Cerebellum (tissue), 4 donors: ENCODE measurements at places on chromosomes 1 and 21. TPM values are rescaled to one million over a fixed set of nuclear protein-coding genes. Genes with fewer than 3 reads are reported as not detected.
A peak's percentile ranks its signal among the peaks of the same experiment; 100 is the strongest.

- no peak for DNase-seq
Measured at GRCh38 chr1:4573526-4573925, 80.9 kb upstream of the AJAP1 start.

DNA sequence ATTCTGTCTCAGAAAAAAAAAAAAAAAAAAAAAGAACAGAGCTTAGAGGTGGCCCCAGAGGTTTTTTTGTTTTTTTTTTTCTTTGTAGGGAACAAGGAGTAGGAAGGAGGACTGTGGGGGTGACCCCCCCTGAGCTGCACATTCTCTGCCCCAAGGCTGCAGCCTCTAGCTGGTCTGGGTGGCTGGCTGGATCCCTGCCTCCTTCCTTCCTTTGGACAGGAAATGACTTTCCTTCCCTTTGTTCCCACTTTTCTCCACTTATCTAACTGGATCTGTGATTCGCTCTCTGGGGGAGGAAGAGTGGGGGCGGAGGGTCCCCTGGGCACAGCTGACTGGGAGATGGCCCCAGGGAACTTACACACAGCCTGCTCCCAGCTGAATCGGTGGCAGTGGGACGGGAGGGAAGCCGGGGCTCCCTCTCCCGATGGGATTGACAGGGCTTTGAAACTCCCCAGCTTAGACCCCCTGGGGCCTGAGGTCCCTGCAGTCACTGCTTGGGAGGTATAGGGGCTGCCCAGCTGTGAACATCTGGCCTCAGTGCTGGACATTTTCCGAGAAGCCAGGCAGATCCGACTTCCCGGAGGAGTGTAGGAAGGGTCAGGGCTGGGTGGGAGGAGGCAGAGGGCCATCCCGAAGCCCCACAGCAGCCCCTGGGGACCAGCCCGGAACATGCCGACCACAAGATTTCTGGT is 2.1 kb downstream of the FBLIM1 start:
- no peak for DNase-seq

DNA sequence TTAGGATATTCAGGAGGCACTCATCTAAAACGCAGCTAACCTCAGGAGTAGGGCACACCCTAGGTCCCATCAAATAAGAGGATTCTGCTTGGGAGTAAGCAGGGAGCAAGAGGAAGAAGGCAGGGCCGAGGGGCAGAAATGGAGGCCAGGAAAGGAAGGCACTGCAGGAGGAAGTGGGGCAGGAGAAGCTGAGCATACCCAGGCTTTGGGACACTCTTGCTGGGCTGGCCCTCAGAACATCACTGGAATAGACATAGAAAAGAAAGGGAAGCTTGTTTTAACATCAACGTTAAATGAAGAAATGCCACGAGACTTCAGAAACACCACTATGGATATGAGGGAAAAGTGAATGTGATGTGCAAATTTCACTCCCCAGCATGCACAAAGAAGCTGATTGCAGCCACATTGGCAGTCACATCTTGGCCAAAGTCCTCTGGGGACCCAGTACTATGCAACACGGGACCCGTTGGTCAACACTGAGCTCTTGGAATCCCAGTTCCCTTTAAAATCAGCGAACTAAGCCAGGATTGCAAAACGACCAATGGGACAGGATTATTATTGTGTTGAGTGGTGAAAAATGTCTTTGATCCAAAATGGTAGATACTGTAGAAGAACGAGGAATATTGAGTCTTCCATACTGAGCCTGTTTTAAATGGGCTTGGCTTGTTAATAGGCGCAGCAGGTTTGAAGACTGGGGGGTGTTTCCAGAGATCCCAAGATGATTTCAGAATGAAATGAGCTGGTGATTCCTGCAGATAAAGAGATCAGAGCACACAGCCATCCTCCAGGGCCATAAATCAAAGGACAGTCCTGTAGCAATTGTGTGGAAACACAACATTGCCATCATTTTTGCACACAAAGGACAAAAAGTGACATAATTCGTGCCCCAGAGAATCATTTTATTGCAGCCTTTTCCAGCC is 152.4 kb downstream of the TOMM20 start:
- no peak for DNase-seq

DNA sequence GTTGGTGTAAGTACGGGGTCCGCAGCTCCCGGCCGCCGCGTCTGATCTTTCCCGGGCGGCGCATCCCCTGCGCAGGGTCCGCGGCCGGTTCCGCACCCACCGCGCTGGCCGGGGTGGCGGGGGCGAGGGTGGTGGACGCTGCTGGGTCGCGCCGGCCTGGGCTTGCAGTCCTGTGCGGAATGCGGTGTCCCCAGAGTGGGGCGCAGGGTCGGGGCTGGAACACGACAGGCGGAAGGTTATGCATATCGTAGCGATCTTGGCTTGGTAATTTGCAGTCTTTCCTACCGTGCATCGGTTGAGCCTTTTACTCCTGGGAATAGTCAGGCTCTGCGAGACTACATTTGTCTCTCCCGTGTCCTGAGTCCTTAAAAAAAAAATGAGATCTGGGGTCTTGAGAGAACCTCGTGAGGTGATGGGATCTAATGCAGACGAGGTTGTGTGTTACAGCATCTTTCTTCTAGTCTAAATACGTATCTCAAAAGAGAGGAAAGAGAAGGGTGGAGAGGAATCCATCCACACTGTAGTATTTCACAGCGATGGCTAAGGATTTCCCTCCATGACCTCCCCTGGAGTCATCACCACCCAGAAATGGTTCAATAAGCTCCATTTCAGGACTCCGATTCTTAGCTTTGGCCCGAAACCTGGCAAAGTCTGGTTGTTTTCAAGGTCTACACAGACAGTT is 572 bp downstream of the ATP1B1 start:
- no peak for DNase-seq

DNA sequence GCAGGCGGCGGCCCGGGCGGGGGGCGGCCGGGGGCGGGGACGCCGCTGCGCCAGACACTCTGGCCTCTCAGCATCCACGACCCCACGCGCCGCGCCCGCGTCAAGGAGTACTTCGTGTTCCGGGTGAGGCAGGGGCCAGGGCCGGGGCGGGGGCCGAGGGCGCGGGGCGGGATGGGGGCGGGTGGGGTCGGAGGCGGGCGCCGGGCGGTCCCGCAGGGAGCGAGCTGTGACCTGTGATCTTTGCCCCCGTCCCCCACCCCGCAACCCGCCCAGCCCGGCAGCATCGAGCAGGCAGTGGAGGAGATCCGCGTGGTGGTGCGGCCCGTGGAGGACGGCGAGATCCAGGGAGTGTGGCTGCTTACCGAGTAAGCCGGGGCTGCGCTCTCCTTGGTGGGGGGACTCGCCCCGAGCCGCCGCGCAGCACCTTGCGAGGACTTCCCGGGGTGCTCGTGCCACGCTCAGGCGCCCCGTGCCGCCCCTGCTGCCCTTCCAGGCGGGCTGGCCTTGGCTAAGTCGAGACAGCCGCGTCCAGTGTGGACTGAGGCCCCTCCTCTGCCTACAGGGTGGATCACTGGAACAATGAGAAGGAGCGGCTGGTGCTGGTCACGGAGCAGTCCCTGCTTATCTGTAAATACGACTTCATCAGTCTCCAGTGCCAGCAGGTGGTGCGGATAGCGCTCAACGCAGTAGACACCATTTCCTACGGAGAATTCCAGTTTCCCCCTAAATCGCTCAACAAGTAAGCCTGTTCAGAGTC is 514 bp downstream of the TPRG1L start:
- DNase-seq = peak; percentile 21

GRCh38 chr1:195158091-195158490 is 1450.1 kb downstream of the KCNT2 start:
- no peak for DNase-seq

GRCh38 chr1:168835176-168835575 is 106.2 kb upstream of the DPT start:
- no peak for DNase-seq

- DNase-seq = no peak
Measured at GRCh38 chr1:67735806-67736627, 51.0 kb downstream of the GADD45A start.

GRCh38 chr1:67789551-67789950 is 43.7 kb downstream of the GNG12 start:
- DNase-seq = no peak

- DNase-seq = no peak
Measured at GRCh38 chr1:72283022-72283306, 625 bp upstream of the NEGR1 start.

GRCh38 chr1:109509176-109510134 is at the start of gene AMIGO1:
AMIGO1 (minus strand) TSS chr1:109509727; CDS start chr1:109508912, 815 bp downstream.
- DNase-seq = peak; percentile 87

- DNase-seq = no peak
Measured at GRCh38 chr1:39987869-39988268, 32.9 kb downstream of the MFSD2A start.

DNA sequence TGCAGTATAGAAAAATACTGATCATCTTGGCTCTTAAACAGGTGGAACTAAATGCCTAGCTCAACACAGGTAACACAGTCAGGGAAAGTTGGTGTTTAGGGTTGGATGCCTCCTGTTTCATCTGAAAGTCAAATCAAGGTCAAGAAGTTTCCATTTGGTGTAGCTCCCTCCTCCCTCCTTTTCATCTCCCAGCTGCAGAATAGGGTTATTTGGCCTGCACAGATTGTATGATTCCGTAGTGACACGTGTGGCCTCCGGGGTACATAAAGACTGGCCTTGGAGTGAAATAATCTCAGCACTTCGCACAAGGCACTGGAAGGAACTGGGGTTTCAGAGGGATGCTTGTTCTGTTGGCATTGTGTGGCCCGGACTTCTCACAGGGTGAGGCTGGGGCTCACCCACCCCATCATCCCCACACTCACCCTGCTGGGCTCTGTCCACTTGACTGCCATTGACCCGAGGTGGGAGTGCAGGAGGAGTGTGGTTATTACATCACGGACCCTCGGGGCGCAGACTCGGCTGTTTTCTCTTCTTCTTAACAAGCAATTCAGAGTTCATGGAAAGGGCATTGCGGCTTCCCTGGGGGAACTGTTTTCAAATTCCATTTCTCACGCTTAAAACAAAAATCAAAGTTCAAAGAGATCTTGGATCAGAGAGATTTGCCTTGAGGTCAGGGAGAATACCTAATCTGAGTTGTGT is 18.4 kb downstream of the IGSF5 start:
- no peak for DNase-seq

DNA sequence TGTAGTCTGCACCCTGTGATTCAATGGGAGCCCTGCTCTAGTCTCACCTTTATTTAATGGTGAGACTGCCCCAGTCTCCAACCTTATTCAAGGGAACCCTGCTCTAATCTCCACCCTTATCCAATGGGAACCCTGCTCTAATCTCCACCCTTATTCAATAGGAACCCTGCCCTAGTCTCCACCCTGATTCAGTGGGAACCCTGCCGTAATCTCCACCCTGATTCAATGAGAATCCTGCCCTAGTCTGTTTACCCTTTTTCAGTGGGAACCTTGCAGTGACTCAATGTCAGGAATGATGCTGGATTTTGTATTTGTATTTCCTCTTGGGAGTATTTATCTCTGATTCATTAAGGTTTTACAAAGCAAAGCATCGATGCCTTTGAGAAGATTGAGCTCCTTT is 39.5 kb downstream of the TRPM2 start:
- no peak for DNase-seq

DNA sequence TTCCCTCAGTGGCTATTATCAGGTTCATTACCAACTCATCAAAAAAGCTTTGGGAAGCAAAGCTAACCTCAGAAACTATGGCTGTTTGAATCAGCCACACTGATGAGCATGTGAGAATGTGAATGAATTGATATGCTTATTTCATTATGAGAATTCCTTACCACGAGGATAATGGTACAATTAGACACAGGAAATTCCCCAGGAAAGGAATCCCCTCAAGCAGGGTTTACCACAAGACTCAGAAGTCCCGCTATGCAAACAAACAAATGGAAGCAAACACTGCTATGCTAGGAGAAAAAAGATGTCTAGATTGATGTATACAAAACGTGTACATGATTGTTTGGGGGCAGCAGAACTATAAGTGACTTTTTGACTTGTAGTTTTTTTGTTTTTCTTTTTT is 205.0 kb downstream of the HMCN1 start:
- no peak for DNase-seq

- DNase-seq = peak; percentile 76
Measured at GRCh38 chr1:25619101-25619890, 2.7 kb downstream of the MAN1C1 start.

Gene CLDN17
- total RNA-seq = not detected

Gene LENEP
- 1.5 TPM for total RNA-seq

Gene GJC2
- total RNA-seq = 0.73 TPM

Gene EFNA3
- 7.3 TPM for total RNA-seq

Gene DCDC2B
- total RNA-seq = not detected

Gene DNAI4
- 28.9 TPM for total RNA-seq

Gene RAVER2
- 21.4 TPM for total RNA-seq

Gene RHBDL2
- 0.18 TPM for total RNA-seq

Gene ZNF670
- 15.1 TPM for total RNA-seq

Gene TEKT2
- total RNA-seq = 6.3 TPM

Gene KPNA6
- total RNA-seq = 23.9 TPM
